Activated CD4-positive, CD25-positive, alpha-beta regulatory T cell (primary cell): ENCODE measurements at places on chromosomes 2 and 18.

DNA sequence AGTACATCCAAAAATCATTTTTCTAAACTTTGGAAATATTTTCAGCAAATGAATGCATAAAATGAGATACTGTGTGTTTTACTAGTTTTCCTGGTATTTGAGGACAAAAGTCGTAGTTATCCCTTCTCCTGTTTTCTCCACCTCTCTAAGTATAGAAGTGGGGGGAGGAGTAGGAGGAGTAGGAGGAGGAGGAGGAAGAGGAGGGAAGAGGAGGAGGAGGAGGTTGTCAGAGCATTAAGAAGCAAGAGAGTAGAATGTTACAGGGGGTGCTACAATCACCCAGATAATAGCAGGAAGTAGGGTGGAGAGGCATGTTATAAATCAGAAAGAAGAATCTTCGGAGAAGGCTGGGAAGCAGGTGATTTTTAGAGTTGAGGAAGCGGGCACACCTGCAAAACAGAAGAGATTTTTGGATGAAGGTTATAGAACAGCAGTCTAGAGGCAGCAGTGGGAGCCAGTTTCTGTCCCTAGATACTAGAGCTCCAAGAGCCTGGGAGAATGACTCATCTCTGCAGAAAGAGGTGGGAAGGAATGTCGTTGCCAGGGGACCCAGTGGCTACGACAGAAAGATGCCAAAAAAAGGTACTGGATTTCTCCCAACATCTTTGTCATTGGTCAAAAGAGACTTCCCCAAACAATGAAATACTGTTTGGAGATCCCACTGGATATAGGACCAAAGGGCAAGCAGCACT, 44.2 kb upstream of the AQP4 start:
- no peak for DNase-seq

DNA sequence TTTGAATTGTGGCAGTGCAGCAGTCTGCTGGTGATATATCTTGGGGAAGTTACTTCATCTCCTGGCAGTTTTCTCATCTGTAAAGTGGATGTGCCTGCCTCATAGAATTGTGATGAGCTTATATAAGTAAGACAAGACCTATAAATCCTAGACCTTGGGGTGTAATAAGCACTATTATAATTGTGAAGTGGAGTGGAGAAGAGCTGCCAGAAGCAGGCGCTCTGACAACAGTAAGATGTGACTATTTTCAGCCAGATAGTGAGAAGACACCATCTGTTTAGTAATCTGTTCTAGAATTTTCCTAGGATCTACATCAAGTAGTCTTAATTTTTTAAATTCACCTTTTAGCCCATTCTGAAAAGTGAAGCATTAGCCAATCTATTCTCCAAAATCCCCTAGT, 85.6 kb upstream of the TSPYL6 start:
- DNase-seq, result no peak

DNA sequence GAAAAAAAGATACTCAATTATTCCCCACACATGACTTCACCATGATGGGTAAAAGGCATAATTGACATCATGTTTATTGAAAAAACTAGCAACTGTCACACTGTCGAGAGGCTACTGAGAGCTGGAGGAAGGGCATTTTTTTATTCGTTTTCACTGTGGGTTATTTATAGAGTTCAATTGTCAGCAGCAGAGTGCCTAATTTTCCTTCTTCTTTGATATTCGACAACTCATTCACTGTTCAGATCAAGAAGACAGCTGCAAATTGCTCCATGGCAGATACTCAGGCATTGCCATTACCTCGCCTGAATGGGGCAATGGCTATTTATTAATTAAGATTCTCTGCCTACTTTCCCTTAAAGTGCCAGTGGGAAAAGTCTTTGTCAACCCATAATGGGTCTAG, 197.5 kb upstream of the NRP2 start:
- no peak for DNase-seq

GRCh38 chr2:237633061-237633561, 5.7 kb downstream of the LRRFIP1 start:
- no peak for DNase-seq

GRCh38 chr18:74718312-74718711, 120.6 kb downstream of the ZNF407 start:
- DNase-seq, result no peak

GRCh38 chr18:37383846-37384595, 181.6 kb downstream of the CELF4 start:
- DNase-seq, result no peak

DNA sequence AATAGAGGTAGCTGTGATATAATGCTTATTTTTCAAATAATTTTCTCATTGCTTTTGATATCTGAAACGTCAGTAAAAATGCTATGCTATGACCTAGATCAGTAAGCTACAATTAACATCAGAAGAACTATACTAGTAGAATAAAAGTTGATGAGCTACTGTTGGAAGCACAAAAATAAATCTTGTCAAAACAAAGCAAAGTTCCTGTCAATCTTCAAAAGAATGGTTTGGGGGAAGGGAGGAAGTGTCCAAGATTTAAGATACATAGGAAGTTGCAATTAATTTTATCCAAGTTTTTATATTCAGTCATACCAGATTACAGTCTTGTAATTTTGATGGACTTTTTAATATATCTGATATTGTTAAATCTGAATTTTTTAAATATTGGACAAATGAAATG, 19.2 kb downstream of the IRS1 start:
- no peak for DNase-seq

GRCh38 chr18:35071819-35072247, 30.6 kb downstream of the MAPRE2 start:
- no peak for DNase-seq

DNA sequence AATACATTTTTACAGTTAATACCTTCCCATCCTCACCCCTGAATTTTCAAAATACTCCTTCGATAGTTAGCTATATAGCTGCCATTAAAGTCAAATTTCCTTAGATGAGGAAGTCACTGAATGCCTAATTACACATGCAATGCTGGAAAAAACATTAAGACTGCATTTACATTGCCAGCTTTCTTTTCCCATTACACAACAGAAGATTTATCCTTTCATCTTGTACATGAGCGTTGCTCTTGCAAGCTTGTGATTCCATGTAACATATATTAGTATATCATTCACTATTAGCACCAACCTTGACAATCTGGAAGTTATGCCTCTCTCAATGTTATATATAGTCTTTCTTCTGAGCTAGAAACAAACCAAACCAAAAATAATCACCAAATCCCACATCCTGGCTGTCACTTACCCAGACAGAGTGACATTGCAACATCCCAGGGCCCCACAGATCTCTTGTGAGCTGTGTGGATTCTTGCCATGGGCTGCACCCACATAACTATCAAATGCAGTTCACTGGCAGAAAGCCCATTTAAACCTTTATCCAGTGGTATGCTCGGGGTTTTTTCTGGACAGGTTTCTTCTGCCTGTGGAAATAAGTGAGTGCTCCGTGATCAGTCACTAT, 79.2 kb upstream of the PAPOLG start:
- no peak for DNase-seq

GRCh38 chr2:88018909-88019308, 2.6 kb upstream of the RNU2-63P start:
- DNase-seq, result no peak

DNA sequence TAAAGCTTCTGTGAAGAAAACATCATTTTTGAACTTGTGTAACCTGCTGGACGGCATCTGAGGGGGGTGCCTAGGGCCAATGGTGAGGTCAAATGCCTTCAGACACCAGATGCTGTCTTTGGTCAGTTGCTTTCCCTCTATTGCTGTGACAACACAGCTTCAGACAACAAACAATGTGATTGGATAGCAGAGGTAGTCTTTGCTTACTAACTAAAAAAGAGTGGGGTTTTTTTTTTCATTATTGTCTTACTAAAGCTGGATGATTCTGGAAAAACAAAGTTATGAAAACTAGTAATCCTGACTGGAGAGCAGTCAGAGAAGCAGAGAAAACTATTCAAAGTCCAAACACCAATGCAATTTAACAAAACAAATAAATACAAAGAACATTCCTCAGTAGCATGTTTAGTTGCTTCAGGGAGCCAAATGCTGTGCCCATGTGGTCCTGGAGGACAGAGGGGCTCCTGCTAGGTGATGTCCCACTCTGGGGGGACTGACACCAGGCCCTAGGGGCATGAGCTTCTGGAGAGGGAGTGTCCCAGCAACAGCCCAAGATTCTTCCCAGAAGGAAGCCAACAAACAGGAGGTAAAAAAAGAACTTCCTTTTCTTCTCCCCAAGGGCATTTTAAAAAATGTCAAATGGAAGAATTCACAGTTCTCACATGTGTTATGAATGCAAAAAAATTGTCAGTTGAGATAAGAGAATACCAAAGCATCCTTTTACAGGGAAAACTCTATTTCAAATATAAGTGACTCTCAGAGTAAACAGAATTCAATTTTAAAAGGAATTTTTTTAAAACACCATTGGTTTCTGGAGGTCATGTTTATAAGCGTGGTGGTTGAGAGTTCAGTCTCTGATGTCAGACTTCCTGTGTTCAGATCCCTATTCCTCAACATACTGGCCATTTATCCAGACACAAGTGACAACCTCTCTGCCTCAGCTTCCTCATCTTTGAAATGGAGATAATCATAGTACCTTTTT, 181.1 kb upstream of the PGAP1 start:
- DNase-seq, result no peak

DNA sequence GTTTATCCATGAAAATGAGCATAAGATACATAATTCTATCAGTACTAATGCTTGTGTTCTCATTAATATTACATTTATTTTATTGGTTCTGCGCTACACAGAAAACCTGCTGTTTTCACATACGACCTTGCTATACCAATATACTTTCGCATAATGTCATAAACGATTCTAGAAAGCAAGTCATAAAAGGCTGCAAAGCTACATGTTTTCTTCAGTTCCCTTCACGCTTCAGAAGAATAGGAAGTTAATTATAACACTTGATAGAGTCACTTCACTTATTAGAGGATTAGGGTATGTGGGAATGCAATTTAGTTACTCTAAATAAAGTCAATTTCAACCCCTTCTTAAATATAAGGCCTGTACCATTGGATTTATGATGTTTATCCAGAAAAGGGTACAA, 29.0 kb downstream of the PSME4 start:
- no peak for DNase-seq

DNA sequence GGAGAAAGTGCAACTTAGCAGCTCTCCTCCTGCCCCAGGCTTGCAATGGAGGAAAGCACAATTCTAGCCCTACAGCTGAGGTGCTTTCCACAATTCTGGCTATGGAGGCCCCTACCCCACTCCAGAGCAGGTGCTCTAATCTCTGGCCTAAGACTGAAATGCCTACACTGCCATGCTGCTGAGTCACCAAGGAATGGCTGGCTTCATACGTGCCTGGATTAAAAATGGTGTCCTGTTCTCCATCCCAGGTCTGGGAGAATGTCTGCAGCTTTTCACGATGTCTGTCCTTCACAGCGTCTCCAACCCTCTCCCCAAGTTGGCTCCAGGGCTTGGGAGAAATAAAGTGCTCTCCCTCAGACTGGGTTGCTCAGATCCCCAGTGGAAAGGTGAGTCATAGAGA, 48.5 kb downstream of the MBOAT2 start:
- DNase-seq, result no peak

DNA sequence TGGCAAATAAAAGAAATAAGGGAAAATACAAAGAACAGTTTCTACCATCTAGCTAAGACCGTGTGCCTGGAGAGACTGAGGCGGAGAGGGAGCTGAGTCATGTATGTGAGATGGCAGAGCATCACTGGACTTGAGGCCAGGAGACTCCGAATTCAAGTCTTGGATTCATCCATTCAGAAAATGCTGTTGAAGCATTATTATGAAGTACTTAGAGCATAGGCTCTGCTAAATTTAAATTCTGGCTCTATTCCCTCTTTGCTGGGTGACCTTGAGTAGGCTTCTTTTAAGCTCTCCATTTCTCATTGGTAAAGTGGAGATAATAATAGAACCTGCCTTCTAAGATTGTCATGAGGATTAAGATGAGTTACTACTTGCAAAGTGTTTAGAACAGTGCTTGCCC, 34.7 kb downstream of the NPHP1 start:
- no peak for DNase-seq

- DNase-seq, result no peak
These were observed 433.2 kb upstream of the MEX3C start for GRCh38 chr18:51630706-51631105.

DNA sequence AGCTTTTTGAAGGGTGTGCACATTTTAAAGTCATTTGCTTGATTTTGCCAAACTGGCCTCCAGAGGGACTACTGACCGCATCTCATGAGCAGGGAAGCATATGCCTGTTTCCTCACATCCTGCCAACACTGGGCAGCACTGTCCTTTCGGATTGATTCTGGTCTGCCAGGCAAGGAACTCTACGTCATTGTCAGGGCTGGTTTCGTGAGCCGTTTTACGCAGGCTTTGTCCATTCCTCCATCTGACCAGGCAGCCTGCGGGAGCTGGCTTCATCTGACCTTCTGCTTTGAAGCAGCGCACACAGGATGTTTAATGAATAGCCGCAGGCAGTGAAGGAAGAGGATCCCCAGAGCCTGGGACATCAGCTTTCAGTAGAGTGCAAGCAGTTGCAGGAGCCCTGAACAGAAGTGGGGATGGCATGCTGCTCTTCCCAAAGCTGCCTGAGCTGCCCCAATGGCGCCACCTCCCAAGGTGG, 46.3 kb upstream of the SEMA4C start:
- no peak for DNase-seq

- no peak for DNase-seq
These were observed 294.1 kb downstream of the ALK start for GRCh38 chr2:29627279-29627711.

GRCh38 chr2:207160115-207160514, 5.6 kb downstream of the KLF7 start:
- DNase-seq, result no peak

DNA sequence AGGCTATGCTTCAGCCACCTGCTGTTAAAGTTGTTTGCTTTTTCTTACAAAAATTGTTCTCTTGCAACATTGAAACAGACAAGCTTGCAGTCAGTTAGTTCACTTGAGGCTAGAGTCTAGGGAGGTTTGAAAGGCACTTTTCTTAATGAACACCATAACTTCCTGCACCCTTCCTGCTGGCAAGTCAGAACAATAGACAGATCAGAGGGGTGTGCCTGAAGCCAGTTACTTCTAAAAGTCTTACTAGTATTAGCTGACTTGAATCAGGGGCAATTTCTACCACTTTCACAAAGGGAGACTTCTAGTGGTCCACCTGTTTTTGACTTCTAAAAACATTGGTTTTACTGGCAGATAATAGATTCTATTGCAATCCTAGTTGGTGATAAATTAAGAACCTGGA, 367.4 kb upstream of the CDH20 start:
- no peak for DNase-seq

- no peak for DNase-seq
These were observed 11.1 kb downstream of the LIMS2 start for GRCh38 chr2:127664065-127664894.

GRCh38 chr2:149329489-149330126, 779 bp upstream of the LYPD6 start:
- DNase-seq, result no peak
